Activated CD4-positive, alpha-beta memory T cell treated with anti-CD3 and anti-CD28 coated beads, Interleukin-2, amount 10 ng/mL, durations not matched to agents 7 days and 5 days (primary cell): ENCODE measurements at places on chromosomes 7 and 10.

DNA sequence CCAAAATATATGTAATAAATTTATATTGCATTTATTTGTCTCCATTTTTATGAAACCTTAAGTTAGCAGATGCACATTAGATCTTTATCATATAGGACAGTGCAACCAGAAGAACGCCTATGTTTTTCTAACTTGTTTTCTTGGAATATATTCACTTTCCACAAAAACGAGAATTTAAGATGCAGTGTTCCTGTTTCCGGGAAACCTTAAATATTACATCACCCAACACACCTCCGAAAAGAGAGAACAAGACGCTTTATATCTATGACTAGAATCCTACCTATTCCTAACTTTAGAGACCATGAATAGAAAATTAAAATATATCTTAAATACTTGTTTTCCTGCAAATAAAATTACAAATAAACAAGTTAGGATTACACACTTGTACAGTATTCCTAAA lies 1.9 kb downstream of the EZH2 start:
- peak overlapping the region; percentile 95 for H3K27ac ChIP-seq
- H3K4me1 ChIP-seq, result peaks cover 44% of the 10 kb centered on the region
- no peaks in the 10 kb centered on the region for H3K27me3 ChIP-seq
- DNase-seq, result no peak
- peaks cover 30% of the 10 kb centered on the region for H3K36me3 ChIP-seq

GRCh38 chr10:120942806-120943413 lies 91.7 kb downstream of the WDR11 start:
- H3K4me3 ChIP-seq, result no peak overlapping the region
- no peaks in the 10 kb centered on the region for H3K36me3 ChIP-seq
- no peak overlapping the region for H3K27ac ChIP-seq
- peak; percentile 78 for DNase-seq

GRCh38 chr7:140640727-140641523 lies at the start of gene DENND2A:
Gene DENND2A (minus strand): TSS chr7:140640813. CDS start chr7:140602397, 38,416 bp downstream.
- no peaks in the 10 kb centered on the region for H3K36me3 ChIP-seq
- DNase-seq, result no peak
- no peak within 1 kb of the TSS for H3K27ac ChIP-seq
- peaks cover 59% of the 10 kb centered on the region for H3K27me3 ChIP-seq
- peaks cover 10% of the 10 kb centered on the region for H3K4me1 ChIP-seq
- peak within 1 kb of the TSS; percentile 69 for H3K4me3 ChIP-seq

DNA sequence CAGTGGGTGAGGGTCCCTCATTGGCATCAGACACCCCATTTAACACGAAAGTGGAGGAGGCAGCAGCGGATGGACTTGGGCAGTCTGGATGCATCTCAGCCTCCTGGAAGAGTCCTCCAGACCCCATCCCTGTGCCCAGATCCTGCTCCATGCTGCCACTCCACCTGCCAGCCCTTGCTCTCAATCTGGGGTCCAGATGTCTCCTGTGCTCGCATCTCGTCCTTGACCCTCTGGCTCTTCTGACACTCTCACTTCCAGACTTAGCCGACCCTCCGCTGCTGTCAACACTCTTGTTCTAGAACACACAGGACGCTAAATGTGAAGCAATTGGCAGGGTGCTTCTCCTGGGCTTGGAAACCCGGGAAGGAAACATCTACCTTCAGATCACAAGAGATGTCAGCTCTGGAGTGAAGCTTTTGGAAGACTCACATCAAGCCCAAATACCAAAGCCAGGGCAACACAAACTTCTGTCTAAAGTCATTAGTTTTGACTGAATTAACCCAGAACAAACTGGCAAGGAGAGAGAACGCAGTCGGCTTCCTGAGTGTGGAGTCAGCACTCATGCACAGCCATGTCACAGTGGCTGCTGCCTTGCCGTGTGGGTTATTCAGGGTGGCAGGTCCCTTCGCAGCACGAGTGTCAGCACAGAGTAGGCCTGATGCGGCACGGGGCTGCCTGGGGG lies 379.1 kb downstream of the TCERG1L start:
- no peak for DNase-seq
- H3K36me3 ChIP-seq, result no peaks in the 10 kb centered on the region
- no peaks in the 10 kb centered on the region for H3K27me3 ChIP-seq
- H3K4me1 ChIP-seq, result no peaks in the 10 kb centered on the region
- H3K4me3 ChIP-seq, result no peak overlapping the region
